SK-N-SH treated with all-trans-retinoic acid at 6 μM for 48 hours (cell line): ENCODE measurements at places on chromosomes 5 and 9.

DNA sequence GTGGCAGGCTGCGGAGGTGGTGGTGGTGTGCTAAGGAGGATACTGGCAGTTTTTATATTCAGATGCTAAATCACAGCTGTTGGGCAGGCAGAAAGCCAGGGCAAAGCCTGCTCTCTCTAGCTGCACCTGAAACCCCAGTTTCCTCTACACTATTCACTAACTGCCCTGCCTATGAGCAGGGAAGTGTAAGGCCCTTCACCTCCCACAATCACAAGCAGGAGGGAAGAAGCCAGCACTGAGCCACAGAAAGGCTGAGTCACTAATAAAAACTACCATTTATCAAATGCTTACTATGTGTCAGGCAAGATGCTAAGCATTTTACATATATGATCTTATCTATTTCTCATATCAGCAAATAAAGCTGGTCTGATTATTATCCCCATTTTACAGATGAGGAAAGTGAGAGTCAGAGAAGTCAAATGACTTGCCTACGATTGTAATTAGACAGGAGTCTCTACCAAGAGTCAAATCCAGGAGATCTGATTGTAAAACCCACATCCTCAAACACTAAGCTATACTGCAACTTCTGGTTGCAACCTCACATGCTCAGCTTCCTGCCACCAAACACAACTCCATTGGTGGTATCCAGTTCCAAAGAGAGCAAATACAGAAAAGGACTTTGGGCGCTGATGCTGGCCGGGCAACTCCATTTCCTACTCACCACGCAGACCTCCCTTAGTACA lies 17.7 kb upstream of the IL6ST start:
- ATAC-seq, result peak; percentile 94

DNA sequence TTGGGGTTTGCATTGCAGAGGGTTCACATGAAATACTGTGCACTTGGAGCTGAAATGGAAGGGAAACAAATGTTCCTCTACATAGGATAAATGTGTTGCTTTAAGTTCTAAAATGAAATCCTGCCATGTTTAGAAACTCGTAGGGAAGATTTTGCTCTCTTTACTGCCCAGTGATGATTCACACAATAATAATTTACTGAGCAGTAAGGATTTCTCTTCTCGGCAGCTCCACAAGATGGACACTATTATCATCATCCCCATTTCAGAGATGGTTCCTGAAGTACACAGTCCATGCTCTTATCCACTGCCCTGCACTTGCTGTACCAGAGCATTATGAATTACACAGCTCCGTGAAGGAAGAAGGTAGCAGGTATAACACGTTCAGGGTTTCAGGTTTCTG lies 4.1 kb downstream of the HACD4 start:
- peak; percentile 77 for ATAC-seq

GRCh38 chr5:42992088-42992879 lies 47.8 kb downstream of the ANXA2R start:
- peak; percentile 38 for ATAC-seq

DNA sequence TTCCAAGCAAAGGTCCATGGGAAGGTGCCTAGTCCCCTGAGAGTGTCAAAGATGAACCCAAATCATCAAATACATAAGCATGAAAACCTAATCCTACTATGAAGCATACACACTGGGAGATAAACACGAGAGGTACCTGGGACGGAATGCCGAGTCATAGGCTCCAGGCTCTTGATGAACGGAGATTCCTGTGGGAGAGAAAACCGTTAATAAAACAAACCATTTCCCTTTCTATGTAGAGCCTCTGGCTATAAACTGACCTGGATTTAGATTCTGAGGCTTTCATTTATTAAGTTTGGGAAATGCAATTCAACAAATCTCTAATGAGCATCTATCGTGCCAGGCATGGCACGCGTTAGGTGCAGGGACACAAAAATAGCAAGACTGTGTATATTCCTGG lies 206.4 kb upstream of the IL12B start:
- ATAC-seq, result no peak

- ATAC-seq, result no peak
These were observed 143.4 kb downstream of the TENT4A start for GRCh38 chr5:6856653-6857052.

DNA sequence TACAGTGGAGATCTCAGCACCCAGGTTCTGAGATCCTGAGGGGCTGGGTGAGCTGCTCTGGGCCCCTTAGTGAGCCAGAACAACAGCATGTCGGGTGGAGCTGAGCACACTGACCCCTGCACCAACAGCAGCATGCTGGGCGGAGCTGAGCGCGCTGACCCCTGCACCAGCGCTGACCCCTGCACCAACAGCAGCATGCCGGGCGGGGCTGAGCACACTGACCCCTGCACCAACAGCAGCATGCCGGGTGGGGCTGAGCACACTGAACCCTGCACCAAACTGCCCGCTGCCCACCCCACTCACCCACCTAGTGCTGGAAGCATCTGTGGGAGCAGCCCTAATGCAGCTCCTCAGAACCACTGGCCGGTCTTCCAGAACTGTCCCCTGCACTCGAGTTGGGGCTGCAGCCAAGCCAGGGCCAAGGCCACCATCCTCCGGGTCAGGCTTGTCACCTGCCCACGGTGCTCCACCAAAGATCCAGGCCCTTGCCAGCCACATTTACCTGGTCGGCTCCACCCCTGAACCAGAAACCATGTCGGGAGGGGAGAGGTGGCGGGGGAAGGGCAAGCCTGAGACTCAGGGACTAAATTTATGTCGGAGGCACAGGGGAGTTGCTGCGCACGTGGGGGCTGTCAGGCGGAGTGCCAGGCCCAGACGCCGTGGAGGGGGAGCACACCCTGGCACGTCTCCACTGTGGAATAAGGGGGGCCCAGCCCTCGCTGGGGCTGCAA lies 80.3 kb downstream of the ADAMTS2 start:
- no peak for ATAC-seq

DNA sequence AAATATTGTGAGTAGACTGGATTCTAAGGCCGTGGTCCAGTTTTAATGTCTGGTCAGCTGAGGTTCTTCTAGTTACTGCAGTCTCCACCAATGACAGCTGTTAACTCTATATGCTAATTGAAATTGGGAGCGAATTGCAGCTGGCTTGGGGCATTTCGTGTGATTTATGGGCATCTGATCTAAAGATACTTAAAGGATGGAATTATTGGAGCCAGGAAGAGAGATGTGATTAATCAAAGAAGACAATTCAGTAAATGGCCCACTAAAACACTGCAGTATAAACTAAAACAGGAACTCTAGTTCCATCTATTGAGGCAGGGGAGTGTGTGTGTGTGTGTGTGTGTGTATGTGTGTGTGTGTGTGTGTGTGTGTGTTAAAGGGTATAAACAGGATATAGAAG lies 157.5 kb upstream of the IQGAP2 start:
- no peak for ATAC-seq

- ATAC-seq, result peak; percentile 53
These were observed 56.2 kb upstream of the ANKRD33B start for GRCh38 chr5:10507575-10508096.

GRCh38 chr9:130663977-130664250 lies 480 bp upstream of the PRDM12 start:
- no peak for ATAC-seq

GRCh38 chr5:136047858-136048257 lies 19.1 kb downstream of the TGFBI start:
- ATAC-seq, result no peak

DNA sequence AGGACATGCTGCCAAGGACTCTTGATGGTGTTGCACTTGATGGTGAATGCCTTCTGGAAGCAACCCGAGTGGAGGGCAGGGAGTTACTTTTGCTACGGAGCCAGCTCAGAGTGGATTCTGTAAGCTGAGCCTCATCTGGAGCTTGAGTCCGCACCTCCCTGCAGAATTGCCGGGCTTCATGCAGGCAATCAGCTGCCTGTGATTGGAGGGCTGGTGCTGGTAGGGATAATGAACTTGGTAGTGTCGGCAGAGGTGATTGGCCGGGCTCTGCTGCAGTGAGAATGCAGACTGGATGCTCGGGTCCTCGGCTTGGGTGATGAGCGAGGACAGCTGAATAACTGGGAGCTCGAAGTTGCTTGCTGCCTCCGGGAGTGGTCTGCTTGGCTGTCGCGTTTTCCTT lies 23.1 kb downstream of the SLC25A25 start:
- peak; percentile 86 for ATAC-seq

DNA sequence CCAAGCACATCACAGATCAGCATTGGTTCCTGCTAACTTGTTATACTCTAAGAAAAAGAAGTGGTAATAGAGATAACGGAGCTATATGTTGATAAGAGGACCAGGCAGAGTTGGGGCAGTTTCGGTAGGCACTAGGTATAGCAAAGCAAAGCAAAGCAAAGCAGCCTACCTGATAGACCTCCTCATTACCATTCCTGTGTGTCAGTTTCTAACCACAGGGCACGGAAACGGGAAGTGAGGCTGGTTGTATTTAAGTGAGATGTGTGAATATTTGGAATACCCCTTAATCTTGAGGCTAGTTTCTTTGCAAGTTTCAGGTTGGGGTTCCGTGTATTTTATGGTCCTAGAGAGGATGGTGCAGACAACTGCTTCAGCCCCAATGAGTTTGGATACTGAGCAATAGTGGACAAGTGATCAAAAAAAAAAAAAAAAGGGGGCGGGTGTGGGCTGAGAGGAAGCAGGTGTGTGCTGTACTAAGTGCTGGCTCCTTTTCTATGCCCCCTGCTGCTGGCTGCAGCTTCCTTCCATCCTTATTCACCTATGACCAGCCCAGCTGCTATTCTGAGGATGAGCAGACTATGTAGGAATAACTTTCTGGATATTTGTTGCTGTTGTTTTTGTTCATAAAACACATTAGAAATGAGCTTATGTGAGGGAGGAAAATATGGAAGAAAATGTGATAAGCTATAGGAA lies 183.3 kb downstream of the SH3GL2 start:
- no peak for ATAC-seq

- no peak for ATAC-seq
These were observed 114.6 kb upstream of the SAP30L start for GRCh38 chr5:154331232-154331631.

- ATAC-seq, result peak; percentile 52
These were observed 259.1 kb upstream of the DAPK1 start for GRCh38 chr9:87238545-87238944.

DNA sequence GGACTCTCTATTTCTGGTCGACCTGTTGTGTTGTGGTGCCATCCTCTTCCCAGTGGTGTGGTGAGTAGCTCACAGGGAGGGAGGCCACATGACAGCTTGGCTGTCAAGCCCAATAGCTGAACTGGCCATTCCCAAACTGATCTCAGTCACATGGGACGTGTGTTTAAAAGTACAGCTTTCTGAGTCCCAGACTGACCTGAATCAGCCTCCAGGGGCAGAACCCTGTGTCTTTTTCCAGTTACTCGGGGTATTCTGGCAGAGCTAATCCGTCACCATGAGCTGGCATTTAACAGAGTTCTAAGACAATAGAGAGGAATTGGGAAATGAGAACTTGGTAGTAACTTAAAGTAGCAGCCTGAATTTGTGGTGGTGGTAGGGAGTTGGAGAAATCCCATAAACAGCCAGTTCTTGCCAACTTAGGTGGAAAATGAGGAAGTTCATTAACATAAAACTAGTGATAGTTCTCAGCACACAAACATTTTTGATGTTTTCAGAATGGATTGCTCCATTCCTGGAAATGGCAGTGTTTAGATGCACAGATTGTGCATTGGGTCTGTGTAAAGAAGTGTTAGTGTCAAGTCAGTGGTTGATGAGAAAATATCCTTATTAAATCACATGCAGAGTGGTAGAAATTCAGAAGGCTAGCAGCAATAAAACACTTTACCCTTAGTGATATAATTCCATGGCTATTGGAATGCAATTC lies 50.9 kb downstream of the GPR107 start:
- no peak for ATAC-seq

- ATAC-seq, result peak; percentile 94
These were observed 617.4 kb downstream of the SLCO4C1 start for GRCh38 chr5:101678481-101679193.

- ATAC-seq, result no peak
These were observed 22.6 kb upstream of the PTGES start for GRCh38 chr9:129775448-129775798.

GRCh38 chr9:93081931-93082330 lies 14.1 kb upstream of the CARD19 start:
- ATAC-seq, result peak; percentile 39

GRCh38 chr9:28120184-28120583 lies 546.9 kb upstream of the C9orf72 start:
- no peak for ATAC-seq

DNA sequence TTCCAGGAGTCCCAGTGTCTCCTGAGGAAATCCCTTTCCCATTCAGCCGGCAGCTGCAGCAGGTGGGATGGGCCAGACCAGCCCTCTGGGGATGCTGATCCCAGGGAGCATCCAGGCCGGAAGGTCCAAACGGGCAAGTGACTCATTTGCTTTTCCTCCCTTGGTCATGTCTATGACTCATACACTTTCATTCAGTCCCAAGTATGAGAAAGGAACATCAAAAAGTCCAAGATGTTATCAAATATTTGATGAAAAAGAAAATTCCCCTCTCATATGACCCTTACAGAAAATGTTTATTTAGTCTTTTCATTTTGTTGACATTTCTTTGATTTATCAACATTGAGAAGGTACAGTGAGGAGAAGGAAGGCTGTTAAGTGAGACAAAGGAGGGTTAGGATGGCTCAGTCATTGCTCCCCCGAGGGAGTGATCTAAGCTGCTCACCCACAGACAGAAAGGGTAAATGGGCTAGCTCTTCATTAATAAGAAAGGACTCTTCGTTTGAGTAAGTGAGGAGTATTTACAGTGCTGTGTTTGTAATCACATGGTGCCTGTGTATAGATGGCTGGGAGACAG lies 117.6 kb upstream of the ANKRD55 start:
- ATAC-seq, result peak; percentile 96

GRCh38 chr9:104209387-104209786 lies 115.3 kb downstream of the SMC2 start:
- no peak for ATAC-seq

- ATAC-seq, result no peak
These were observed 89.6 kb upstream of the FCN2 start for GRCh38 chr9:134791009-134791408.

GRCh38 chr9:5626727-5627634 lies 1.9 kb upstream of the RIC1 start:
- no peak for ATAC-seq

DNA sequence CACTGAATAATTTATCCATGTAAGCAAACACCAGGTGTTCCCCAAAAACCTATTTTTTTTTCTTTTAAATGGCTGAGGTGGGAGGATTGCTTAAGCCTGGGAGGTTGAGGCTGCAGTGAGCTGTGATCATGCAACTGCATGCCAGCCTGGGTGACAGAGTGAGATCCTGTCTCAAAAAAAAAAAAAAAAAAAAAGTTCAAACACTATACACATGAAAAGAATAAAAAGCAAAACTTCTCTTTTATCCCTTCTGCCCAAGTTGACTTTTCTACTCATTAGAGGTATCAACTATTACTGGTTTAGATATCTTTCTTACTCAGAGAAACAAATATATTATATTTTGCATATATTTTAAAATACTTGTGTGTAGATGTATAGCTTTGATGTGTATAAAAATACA lies 17.8 kb downstream of the DCTN4 start:
- no peak for ATAC-seq

- ATAC-seq, result peak; percentile 87
These were observed 60.9 kb downstream of the CXXC5 start for GRCh38 chr5:139708877-139709581.

DNA sequence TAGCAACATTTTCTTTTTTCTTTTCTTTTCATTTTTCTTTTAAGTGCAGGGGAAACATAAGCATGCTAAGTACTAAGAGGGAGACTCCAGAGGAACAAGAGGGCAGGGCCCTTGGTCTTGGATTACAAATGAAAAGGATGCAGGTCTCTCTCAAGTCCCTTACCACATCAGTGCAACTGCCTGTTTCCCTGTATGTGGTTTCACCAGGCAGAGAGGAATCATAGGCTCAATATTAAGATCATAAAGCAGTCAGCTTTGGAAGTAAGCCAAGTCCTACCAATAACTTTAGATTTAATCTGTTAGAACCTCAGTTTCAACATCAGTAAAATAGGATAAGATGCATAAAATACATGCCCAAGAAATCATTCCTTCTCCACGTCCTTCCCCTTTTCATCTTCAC lies 422.7 kb upstream of the PAPPA start:
- ATAC-seq, result no peak
